ENCODE measurements at places on chromosomes 4 and X.

DNA sequence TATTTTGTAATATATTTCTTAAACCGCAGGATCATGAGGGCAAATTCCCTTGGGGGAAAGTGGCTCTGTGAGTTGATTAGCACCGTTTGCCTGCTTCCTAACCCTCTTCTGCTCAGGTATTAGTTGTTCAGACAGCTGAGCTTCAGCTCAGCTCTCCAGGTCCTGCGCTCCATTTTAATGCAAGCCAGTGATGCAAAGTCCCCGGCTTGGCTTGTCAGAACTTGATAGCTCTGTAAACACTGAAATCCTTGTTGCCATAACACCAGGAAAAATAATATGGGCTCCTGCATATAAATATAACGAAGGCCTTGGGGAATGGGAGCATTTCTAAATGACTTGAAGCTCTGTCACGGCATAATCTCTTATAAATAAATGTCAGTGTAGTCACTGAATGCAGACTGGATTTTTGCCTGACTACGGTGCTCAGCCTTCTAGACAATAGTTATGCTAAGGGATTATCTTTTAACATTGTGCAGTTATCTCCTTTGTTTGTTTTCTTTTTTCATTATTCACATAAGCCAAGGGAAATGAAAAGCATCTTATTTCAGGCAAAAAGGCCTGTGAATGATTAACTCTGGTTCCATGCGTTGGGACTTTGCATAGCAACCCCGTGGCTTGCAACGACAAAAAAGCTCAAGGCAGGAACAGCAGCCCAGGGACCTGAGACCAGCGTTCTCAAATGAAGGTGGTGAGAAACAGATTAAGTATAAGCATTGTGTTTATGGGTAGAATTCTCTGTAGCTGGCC, 253.2 kb downstream of the SPRY1 start:
- DNase-seq = peak; percentile 48

DNA sequence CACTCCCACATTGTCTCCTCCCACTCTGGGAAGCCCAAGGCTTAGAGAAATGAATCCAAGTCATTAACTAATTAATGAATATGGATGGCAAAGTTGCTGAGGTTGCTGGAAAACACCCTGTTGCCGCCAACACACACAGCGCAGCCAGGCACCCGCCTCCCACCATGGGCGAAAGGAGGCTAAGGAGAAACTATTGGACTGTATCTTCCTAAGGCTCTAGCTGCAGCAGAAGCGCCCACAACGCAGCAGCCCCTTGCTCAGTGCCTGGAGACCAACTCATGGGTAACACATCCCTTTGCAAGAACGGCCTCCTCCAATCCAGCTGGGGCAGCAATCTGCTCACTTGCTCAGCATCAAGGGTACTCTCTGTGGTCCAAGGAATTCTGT, 34.2 kb downstream of the TSC22D3 start:
- DNase-seq = no peak

DNA sequence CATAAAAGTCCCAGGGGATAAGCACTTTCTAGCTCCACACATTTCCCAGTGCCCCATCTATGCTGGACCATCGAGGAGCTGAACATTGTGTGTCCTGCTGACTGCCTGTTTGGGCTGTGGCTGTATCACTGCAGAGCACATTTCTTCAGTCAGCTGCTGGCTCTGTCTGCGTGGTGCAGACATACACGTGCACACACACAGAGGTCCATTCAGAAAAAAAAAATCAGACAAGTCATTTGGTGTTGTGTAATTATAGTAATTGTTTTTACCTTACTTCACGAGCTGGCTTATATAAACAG, 1.1 kb upstream of the PDLIM3 start:
- DNase-seq = no peak

GRCh38 chr4:83388313-83388676, 53.6 kb upstream of the HPSE start:
- DNase-seq = no peak

DNA sequence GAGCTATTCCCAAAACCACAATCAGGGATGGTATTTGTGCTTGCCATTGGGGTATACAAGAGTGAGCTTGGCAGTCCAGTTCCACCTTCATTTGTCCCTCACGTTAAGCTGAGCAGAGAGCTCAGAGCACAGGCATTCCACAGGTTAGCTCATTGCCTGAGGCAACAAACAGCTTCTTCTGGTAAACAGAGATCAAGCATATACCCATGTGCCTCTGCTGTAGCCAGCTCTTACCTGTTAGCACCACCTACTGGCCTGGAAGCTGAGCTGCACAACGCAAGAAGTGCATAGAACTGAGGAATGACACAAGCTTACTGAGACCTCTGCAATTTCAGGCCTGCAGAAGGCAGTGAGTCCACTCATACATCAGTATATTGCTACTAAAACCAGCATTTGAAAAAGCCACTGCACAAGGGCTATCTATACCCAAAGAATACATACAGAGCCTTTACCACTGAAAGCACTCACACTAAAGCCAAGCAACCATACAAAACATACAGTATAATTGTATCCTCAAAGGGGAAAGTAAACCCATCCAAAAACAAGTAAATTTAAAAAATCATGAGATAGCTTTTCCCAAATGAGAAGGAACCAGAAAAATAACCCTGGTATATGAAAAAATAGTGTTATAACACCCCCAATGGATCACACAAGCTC, 258.3 kb upstream of the GABRA2 start:
- no peak for DNase-seq
